G401 (cell line): ENCODE measurements at places on chromosomes 12 and 14. TPM values are rescaled to one million over a fixed set of nuclear protein-coding genes. Genes with fewer than 3 reads are reported as not detected.

Gene ARHGEF40
- total RNA-seq = 48.6 and 50.3 TPM in 2 replicates

GRCh38 chr14:53432378-53432802 lies 279.3 kb upstream of the DDHD1 start:
- DNase-seq = peak; percentile 45

DNA sequence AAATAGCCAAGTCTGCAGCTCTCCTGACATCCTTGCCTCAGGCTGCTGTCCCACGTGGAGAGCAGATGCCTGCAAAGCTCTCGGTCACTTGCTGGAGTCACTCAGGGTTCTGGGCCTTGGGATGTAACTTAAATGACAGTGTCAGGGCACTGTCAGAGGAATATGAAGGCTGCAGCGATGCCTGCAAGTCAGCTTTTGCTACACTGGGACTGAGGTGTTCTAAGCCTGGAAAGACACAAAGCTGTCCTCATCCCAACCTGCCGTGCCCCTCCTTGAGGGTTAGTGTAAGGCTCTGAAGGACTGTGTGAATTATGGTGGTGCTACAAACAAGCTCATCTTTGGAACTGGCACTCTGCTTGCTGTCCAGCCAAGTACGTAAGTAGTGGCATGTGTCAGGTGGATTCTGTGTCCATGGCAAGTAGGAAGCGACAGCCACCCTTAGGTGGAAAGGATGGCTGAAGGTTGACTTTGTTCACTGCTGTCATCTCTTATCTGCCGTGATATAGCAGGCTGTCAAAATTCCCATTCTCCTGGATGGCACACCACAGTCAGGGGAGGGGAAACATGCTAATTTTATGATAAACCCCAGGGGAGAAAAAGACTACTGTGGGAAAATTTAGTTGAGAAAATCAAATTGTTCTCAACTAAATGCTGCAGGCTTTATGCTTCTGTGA lies 79.9 kb downstream of the DAD1 start:
- no peak for DNase-seq

DNA sequence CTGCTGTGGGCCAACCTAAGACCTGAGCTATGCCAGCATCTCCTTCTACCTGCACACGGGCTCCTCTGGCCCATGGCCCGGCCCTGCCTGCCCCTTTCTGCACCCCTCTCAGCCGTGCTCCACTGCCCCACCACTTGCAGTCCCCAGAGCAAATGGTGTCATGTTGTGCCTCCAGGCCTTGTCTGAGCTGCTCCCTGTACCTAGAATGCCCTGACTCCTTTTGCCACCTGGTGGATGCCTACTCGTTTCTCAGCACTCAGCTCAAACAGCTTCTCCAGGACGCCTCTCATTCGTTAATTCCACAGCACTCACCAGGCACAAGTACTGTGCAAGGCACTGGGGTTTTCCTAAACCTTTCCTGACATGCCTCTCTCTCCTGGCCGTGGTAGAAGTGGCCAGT lies 63.2 kb upstream of the PNMA1 start:
- peak; percentile 31 for DNase-seq

DNA sequence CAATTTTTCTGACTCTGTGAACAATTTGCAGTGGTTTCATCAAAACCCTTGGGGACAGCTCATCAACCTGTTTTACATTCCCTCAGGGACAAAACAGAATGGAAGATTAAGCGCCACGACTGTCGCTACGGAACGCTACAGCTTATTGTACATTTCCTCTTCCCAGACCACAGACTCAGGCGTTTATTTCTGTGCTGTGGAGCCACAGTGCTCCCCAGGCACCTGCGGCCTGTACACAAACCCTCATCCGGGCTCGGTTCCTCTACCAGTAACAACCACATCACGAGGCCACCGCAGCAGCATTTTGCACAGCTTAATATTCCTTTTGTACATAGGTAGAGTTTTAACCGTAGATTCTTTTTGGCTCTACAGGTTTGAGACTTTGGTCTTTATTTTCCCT lies 397.4 kb upstream of the OR4E1 start:
- DNase-seq = no peak

- no peak for DNase-seq
Measured at GRCh38 chr12:107778383-107779025, 4.0 kb downstream of the ASCL4 start.

DNA sequence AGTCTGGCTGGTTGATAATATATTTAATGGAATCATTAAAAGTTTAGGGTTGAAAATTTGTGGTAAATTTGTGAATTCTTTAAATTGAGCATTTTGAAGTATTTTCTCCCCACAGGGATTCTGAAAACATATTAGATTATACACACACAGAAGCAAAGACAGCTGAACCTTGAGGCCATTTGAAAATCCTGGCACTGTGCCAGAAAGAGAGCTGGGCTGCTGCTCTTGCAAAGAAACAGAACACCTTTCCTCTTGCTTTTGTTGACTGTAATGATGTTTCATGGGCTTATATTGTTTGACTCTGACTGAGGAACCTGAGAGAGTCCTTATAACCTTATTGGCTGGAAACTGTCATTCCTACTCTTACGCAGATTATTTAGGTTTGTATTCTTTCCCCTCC lies 4.8 kb downstream of the RNF34 start:
- DNase-seq = peak; percentile 40

GRCh38 chr14:36690311-36691040 lies 28.8 kb downstream of the PAX9 start:
- no peak for DNase-seq

GRCh38 chr12:16833376-16834015 lies 227.5 kb upstream of the LMO3 start:
- no peak for DNase-seq
